ENCODE measurements at places on chromosomes 5 and 9. TPM values are rescaled to one million over a fixed set of nuclear protein-coding genes. Genes with fewer than 3 reads are reported as not detected.

The COL15A1 gene
- polyA plus RNA-seq: not detected

The BARHL1 gene
- not detected for polyA plus RNA-seq

The CARD9 gene
- polyA plus RNA-seq: not detected

The IFNK gene
- not detected for polyA plus RNA-seq

The TRUB2 gene
- polyA plus RNA-seq: 1.9 TPM

The NR6A1 gene
- 0.63 TPM for polyA plus RNA-seq

The DOK3 gene
- 0.44 TPM for polyA plus RNA-seq

The LTC4S gene
- polyA plus RNA-seq: not detected

The PCDHB13 gene
- 5.2 TPM for polyA plus RNA-seq

The SIT1 gene
- not detected for polyA plus RNA-seq

The CCL21 gene
- not detected for polyA plus RNA-seq

The NDFIP1 gene
- 147 TPM for polyA plus RNA-seq

The TRIM7 gene
- polyA plus RNA-seq: not detected

The CAMK2A gene
- 39.5 TPM for polyA plus RNA-seq

The ENHO gene
- 6.1 TPM for polyA plus RNA-seq

The NEUROG1 gene
- polyA plus RNA-seq: not detected

The TEX48 gene
- polyA plus RNA-seq: not detected

The MYOZ3 gene
- polyA plus RNA-seq: 0.99 TPM

The CNTNAP3 gene
- polyA plus RNA-seq: 0.73 TPM

The LEAP2 gene
- 0.54 TPM for polyA plus RNA-seq

The ANKRD31 gene
- 0.42 TPM for polyA plus RNA-seq

The LCN10 gene
- polyA plus RNA-seq: not detected

The PCSK1 gene
- polyA plus RNA-seq: 0.07 TPM

The HTR1A gene
- polyA plus RNA-seq: not detected

The KIF20A gene
- 0.17 TPM for polyA plus RNA-seq

The SLC46A2 gene
- not detected for polyA plus RNA-seq

The TPPP gene
- polyA plus RNA-seq: 2.4 TPM

The CEL gene
- 0.09 TPM for polyA plus RNA-seq

The BTNL8 gene
- not detected for polyA plus RNA-seq

The CYSTM1 gene
- 1,411 TPM for polyA plus RNA-seq

The STXBP1 gene
- 169 TPM for polyA plus RNA-seq

The TMEM167A gene
- 1,295 TPM for polyA plus RNA-seq

The ADAMTS13 gene
- 3.4 TPM for polyA plus RNA-seq

The CCNI2 gene
- polyA plus RNA-seq: 152 TPM

The PDE8B gene
- 21.6 TPM for polyA plus RNA-seq

The LECT2 gene
- polyA plus RNA-seq: not detected

The CDH9 gene
- 13.0 TPM for polyA plus RNA-seq

The CDK9 gene
- 4.6 TPM for polyA plus RNA-seq

The TAF11L5 gene
- polyA plus RNA-seq: not detected

The CAST gene
- 40.9 TPM for polyA plus RNA-seq

All from Purkinje cell (primary cell).